ENCODE measurements at places on chromosomes 1 and 21. TPM values are rescaled to one million over a fixed set of nuclear protein-coding genes. Genes with fewer than 3 reads are reported as not detected.

INAVA gene
- total RNA-seq = not detected

COL9A2 gene
- 0.24 TPM for total RNA-seq

GRCh38 chr1:70033266-70033873, 172.0 kb downstream of the LRRC40 start:
- no peak for DNase-seq

- DNase-seq = no peak
Observed at GRCh38 chr21:45313682-45314081, 26.0 kb upstream of the POFUT2 start.

GRCh38 chr1:32232558-32233304, 10.5 kb downstream of the EIF3I start:
- DNase-seq = no peak
